Activated CD4-positive, alpha-beta T cell treated with anti-CD3 and anti-CD28 coated beads, Interleukin-2, amount 50 U/mL, for 48 hours (primary cell): ENCODE measurements at places on chromosomes 16 and 17.

DNA sequence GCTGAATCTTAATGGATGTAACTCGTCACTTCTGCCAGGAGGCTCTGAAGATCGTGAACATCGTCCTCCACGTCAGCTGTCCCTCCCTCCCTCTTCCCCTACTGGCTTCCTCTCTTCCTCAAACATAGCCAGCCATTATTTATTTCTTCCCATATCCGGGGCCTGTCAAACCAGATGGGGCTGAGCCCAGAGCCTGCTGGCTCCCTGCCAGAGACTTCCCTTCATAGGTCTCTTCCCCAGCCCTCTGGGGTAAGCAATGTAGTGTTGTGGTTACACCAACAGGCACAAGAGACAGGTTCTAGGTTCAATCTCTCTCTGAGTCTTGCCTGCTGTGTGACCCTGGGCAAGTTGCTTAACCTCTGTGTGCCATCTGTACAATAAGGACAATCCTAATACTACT, 40.1 kb upstream of the ZFP90 start:
- no peak for DNase-seq

- DNase-seq: no peak
Measured at GRCh38 chr17:30210901-30211300, 24.6 kb downstream of the SLC6A4 start.

DNA sequence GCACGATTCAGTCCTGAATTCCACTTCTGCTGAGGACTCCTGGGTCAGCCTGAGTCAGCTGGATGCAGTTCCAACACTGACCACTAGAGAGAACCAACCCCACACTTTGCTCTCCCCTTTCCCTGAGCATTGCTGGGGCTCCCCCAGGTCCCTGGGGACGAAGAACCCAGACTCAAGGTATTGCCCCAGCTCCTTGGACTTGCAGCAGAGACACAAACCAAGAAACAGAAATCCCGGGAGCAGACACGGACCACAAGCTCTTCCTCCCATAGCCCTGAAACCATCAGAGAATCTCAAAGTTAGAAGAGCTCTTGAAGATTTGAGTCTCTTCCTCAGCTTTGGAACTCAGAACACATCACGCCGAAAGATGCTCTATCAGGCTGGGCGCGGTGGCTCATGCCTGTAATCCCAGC, 678 bp upstream of the GH1 start:
- DNase-seq: peak; percentile 81

DNA sequence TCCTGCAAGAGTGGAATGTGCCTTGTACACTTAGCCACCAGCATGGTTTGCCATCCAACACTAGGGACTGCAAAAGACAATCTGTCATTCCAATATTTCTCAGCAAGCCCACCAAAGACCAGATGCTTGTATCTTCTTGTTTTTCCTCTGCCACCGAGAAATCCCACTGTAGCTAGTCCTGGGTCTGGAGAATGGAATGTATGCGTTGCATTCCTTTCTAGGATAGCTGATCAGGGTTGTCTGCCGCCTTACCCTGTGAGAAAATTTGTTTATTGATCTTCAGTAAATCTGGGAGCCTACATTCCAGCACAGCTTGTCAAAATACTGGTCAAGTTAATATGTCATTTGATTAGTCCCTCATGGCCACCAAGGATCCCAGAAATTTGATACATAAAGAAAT, 28.1 kb upstream of the ADAMTS18 start:
- DNase-seq: no peak

DNA sequence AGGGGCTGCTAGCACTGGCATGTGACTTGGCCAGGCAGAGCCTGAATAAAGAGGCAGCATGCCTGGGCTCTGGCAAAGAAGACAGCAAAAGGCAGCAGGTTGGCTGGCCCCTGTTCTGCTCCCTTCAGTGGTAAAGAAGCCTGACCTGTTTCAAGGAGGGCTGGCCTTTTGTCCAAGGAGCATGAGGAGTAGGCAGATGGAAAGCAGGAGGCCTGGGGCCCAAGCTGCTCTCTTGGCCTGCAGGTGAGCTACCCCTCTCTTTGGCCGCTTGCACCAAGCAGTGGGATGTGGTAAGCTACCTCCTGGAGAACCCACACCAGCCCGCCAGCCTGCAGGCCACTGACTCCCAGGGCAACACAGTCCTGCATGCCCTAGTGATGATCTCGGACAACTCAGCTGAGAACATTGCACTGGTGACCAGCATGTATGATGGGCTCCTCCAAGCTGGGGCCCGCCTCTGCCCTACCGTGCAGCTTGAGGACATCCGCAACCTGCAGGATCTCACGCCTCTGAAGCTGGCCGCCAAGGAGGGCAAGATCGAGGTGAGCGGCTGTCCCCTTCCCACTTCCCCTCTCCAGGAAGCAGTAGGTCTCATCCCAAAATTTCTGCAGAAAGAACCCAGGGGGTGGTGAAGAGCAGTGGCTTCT, 8.0 kb downstream of the TRPV2 start:
- DNase-seq: no peak
